Activated CD8-positive, alpha-beta memory T cell treated with anti-CD3 and anti-CD28 coated beads for 1 hour (primary cell): ENCODE measurements at places on chromosomes 3 and 15.

GRCh38 chr15:98801234-98801561 is 152.9 kb downstream of the IGF1R start:
- DNase-seq, result no peak

DNA sequence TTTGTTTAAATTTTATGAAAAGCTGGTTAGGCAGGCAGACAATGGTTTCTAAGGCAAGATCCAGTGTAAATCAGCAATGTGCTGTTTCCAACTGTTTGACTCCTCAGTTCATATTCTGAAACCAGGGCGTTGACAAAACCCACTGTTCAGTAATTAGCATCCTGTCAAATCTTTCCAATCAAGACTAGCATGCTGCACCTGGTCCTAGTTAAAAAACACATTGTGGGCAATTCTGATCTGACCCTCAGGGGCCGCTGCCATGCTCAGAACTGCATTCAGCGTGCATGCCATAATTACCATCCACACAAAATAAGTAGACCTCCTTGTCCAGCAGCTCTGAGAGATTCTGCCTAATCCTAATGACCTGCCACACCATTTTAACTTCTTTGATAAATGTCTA is 20.9 kb upstream of the RBP1 start:
- DNase-seq, result no peak

GRCh38 chr15:86278586-86278985 is 198.9 kb downstream of the AGBL1 start:
- DNase-seq, result no peak

- no peak for DNase-seq
Observed at GRCh38 chr3:184002469-184002868, 15.2 kb downstream of the ABCC5 start.

DNA sequence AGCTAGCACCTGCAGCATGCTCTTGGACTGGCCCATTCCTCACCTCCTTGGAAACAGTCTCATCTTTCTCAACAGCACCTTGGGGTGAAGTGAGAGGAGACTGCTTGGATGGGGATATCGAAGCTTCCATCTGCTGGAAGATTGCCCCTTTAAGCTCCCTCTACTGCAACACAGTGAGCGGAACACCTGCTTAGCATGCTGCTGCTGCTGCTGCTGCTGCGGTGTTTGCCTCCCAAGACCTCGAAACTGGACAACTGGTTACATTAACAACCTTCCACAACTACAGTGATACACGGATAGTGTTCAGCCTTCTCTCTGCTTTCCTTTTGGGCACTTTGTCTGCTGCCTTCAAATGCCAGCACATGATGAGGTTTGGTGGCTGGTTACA is 253.9 kb upstream of the LYSMD4 start:
- DNase-seq, result no peak

GRCh38 chr3:50807266-50807665 is 132.5 kb downstream of the DOCK3 start:
- DNase-seq, result no peak

- DNase-seq, result no peak
Observed at GRCh38 chr15:93168910-93169309, 79.9 kb upstream of the RGMA start.

DNA sequence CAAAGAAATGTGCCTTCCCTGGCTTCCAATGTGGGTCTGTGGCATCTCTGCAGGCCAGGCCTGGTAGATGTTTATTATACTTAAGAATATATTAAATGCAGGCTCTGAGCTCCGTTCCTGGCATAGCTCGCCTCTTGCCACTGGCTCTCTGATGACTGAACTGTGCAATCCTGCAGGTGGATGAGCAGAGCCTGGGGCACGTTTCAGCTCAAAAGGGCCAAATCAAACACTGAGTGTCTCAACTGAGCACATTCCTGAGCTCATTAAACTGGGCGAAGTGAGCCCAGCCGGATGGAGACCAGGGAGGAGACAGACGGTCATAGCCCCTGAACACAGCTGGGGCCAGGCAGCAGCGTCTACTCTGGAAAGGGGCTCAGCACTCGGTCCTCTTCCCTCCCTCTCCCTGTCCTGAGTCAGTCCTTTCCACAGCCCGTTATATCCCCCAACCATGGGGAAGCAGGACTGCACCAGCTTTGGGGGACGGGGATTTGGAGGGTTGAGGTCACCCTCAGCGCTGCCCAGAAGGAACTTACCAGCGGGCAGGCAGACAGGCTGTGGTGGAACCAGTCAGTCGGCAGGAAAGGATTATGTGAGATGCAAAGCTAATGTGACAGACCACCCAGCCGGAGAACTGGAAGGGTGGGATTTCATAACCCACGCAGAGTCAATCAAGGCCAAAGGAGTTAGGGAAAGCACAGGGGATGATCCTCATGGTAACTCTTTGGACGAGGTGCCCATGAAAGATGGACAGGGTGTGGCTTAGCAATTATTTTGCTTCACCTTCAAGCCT is 77.4 kb upstream of the ANKRD34C start:
- no peak for DNase-seq

DNA sequence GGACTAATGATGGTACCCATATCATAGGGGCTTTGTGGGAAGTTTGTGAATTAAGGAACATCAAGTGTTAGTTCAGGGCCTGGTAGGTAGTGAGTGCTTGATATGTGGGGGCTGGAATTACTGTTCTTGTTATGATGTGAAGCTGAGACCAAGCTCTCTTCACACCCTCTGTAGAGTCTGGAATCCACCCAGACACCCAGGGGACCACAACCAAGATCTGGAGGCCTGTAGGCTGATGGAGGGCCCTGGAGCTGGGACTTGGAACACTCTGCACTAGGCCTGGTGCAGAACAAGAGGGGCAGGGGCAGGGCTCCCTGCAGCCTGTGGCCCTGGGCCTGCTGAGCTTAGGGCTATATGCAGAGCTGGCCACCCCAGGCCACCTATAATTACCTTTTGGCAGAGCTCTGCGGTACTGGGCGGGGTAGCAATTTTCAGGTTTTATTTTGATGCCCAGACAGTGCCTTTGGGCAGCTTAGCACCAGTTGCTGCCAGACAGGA is 13.1 kb upstream of the PRKCD start:
- DNase-seq, result no peak

- DNase-seq, result no peak
Observed at GRCh38 chr3:127915115-127915936, at the start of gene KBTBD12. KBTBD12 (plus strand) TSS chr3:127915232; CDS start chr3:127923062, 7,830 bp downstream.

DNA sequence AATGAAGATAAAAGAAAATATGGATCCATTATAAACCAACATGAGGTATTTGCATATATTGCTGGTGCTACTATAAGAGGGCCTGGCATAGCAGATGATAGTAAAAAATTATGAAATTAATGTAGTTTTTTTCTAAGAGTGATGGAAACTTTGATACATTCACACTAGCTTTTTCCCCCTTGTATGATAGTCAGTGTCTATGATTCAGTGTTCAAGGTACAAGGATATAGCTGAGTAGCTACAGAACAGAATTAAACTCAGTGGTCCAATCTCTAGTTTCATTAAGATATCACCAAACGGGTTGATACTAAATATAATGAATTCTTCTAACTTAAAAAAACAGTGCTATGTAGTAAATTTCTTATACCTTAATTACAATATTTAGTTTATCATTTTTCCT is 49.9 kb upstream of the XRN1 start:
- no peak for DNase-seq

- no peak for DNase-seq
Observed at GRCh38 chr15:60673918-60674558, 195.1 kb upstream of the ICE2 start.

DNA sequence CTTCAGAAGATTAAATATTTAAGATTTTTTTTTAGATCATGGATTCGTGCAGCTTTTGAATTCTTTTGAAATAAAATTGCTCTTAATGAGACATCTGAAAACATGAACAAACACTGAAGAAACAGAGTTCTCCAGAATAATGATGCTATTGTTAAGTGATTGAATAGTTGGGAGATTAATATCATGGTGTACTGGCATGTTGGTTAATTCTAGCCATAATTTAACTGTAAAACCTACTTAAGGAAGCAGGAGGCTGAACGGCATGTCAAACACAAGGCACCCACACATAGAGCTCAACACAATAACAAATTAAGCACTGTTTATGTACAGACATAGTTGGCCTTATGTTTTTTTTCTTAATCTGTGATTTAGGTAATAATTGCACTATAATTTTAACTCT is 185.6 kb downstream of the RBMS3 start:
- DNase-seq, result no peak

GRCh38 chr15:92407321-92407720 is 13.6 kb downstream of the ST8SIA2 start:
- DNase-seq, result no peak

- DNase-seq, result no peak
Observed at GRCh38 chr15:42343596-42344232, 15.6 kb upstream of the CAPN3 start.

DNA sequence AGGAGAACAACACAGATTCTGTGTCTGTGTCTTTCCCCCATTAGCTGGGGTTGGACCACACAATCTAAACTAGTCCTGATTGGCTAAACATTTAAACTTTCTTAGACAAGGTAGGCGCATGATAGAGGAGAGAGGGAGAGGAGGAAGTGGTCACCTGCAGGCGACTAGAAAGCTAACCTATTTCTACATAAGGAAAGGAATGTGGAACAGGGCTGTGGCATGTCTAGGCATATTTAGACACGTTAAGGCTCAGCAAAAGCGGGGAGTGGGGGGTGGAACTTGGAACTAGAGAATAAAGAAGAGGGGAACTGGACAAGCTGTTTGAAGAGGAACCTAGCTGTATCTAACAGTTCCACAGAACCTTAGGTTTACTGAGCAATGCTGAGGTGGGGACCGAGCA is 12.8 kb downstream of the LRRC28 start:
- no peak for DNase-seq

GRCh38 chr3:50396502-50396901 is 37.2 kb upstream of the TMEM115 start:
- no peak for DNase-seq

DNA sequence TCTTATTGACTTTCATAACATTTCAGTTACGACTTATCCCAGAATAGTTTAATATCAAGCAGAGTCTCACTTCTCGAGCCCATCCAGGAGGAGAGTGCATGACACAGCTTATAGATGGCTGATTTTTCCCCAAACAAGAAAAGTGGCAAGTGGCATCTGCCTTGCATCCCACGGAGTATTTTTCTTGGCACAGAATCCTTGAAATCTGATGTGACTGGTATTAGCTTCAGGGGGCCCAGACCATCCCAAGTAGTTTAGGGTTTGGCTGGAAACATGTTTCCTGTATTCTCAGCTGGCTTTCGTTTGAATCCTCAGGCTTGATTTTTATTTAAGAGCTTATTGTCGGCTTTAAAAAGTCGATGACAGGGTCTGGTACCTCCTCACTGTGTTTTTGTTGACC is 20.7 kb upstream of the FBXL22 start:
- DNase-seq, result no peak

- DNase-seq, result no peak
Observed at GRCh38 chr3:15610082-15610759, 8.7 kb downstream of the BTD start.

DNA sequence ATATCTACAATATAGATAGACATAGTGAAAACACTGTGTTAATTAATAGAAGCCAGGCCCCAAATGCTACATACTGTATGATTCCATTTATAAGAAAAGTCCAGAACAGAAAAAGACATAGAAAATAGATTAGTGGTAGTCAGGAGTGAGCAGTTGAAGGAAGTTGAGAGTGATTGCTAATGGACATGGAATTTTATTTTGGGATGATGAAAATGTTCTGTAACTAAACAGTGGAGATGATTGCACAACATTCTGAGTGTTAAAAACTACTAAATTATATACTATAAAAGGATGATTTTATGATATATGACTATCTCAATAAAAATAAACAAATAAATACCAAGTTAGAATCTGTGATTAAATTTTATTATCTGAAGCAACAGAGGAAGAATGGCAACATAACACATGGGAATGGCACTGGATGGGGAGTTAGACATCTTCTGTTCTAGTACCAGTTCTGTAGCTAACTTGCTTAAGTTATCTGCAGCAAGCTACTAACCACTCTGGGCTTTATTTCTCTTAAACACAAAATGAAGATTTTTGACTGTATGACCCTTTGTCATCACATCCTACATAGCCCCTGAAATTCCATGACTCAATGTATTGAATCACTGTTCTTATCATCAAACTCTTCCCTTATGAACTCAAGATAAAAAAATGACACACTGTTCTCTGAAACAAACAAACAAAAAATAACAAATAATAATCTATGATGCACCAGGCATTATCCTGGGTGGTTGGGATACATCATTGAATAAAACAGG is 612.7 kb downstream of the TBL1XR1 start:
- DNase-seq, result no peak

GRCh38 chr3:188505151-188505550 is 351.2 kb downstream of the LPP start:
- no peak for DNase-seq

- no peak for DNase-seq
Observed at GRCh38 chr15:38709196-38709595, 144.6 kb upstream of the RASGRP1 start.

DNA sequence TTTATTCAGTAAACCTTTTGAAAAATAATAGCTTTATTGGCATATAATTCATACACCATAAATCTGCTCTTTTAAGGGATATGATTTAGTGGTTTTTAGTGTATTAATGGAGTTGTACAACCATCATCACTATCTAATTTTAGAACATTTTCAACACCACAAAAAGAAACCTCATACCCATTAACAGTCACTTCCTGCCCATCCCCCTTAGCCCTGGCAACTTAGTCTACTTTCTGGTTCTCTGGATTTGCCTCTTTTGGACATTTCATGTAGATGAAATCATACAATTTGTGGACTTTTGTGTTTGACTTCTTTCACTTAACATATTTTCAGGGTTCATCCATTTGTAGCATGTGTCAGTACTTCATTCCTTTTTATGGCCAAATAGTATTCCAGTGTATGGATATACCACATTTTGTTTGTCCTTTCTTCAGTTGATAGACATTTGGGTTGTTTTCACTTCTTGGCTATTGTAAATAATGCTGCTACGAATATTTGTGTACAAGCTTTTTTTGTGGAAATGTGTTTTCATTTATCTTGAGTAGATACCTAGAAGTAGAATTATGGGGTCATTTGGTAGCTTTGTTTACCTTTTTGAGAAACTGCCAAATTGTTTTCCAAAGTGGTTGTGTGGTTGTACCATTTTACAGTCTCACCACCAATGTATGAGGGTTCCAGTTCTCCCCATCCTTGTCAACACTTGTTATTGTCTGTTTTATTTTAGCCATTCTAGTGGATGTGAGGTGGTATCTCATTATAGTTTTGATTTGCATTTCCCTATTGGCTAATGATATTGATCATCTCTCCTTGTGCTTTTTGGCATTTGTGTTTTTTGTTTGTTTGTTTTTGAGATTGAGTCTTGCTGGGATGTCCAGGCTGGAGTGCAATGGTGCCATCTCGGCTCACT is 45.8 kb downstream of the SMAD3 start:
- DNase-seq, result no peak

DNA sequence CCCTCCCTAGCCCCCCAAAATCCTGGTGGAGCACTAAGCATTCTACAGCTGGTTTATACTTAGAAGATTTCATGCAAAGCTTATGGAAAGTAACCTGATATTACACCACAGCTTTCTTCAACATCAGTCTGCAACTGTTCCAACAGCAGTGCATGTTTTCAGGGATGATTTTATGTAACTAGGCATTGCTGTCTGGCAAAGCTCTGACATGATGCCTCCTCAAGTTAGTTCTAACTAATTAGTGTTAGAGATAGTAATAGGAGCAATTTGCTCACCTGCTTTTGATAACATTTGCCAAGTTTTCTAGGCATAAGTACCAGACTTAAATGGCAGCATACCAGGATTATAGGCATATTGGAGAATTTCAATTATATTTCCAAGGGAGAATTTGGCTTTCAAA is 330.3 kb upstream of the SGO1 start:
- no peak for DNase-seq

- no peak for DNase-seq
Observed at GRCh38 chr3:58111513-58112184, 99.1 kb downstream of the DNASE1L3 start.
